ENCODE measurements at places on chromosomes 7 and 10.

DNA sequence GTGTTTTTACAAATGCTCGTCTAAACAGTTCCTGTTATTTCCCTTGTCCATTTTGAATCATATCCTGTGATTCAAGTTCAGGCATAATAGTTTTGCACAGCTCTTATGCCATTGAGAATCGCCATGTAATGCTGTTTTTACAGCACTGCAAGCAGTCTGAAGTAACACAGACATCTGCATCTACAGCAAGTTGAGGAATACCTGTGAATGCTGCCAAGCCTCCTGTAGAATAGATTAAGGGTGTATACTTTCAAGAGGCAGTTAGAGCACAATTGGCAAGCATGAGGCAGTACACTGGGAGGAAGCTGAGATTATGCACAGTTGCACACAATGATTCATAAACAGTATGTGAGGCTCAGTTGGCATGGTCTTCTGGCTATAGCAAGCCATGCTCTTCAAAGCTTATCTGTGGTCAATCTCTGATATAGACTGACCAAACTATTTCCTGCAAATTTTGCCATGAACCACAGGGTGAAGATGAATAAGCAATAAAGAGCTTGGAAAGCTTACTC lies 121.9 kb upstream of the AKR1E2 start:
- DNase-seq: no peak

- no peak for DNase-seq
Measured at GRCh38 chr10:86765548-86765947, 9.1 kb downstream of the BMPR1A start.

DNA sequence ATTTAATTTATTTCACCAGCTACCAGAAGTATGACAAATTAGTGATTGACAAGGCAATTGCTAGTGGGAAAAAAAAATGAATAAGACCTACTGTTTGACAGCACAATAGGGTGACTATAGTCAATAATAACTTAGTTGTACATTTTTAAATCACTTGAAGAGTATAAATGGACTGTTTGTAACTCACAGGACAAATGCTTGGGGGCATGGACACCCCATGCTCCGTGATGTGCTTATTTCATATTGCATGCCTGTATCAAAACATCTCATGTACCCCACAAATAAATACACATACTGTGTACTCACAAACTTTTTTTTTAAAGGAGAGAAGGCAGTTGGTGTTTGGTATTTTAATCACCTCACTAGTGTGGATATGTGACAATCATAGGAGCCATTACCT lies 181.1 kb downstream of the CACNB2 start:
- no peak for DNase-seq

DNA sequence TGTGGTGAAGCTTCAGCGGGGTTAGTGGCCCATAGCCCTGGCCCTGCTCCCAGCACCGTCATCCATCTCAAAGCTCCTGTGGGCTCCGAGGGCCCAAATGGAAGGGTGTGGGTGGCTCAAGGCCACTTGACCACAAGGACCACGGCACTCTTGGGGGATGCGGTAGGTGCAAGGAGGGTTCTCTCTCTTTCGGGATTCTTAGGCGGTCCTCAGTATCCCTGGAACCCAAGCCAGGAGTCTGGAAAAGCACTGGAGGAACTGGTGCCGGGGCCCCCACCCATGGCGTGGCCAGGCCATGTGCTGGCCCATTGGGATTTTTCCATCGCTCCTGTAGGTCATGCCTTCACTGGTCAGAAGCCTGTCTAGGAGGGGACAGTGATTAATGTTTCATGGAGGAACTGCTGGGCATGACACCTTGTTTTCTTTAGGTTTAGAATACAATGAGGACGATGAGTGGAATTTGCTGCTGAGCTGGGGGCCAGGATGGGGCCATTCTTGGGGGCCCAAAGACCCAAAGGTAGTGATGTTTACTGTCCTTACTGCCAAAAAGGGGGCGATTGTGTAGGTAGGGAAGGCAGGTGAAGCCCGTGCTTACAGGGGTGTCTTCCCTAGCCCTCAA lies 16.7 kb downstream of the AQP1 start:
- no peak for DNase-seq

DNA sequence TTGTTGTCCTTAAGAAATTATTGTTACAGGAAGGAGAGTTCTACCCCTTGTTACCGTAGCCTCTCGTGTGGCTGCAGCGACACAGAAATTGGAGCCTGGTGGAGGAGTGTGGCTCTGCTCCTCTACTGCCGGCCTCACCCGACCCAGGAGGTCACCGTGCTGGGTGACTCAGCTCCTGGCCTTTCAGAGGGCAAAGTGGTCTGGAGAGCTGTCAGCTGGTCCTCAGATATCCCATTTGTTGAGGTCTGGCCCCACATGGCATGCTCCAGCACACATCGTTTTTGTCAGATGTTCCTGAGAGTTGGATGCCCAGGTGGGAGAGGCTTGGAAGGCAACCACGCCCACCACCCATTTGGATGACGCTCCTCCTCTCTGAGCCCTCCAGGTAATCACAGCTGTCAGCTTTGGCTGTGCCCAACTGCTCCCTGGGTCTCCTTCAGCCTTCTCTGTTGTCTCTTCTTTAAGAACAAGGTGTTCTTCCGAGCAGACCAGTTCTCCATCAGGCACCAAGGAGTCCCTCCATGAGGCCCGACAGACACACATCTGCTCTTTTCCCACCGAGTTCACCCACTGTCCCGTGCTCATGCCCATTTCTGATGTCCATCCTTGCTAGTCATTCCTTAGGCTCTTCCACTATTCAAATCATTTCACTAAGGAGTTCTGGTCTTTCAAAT lies 80.3 kb downstream of the RAMP3 start:
- no peak for DNase-seq

DNA sequence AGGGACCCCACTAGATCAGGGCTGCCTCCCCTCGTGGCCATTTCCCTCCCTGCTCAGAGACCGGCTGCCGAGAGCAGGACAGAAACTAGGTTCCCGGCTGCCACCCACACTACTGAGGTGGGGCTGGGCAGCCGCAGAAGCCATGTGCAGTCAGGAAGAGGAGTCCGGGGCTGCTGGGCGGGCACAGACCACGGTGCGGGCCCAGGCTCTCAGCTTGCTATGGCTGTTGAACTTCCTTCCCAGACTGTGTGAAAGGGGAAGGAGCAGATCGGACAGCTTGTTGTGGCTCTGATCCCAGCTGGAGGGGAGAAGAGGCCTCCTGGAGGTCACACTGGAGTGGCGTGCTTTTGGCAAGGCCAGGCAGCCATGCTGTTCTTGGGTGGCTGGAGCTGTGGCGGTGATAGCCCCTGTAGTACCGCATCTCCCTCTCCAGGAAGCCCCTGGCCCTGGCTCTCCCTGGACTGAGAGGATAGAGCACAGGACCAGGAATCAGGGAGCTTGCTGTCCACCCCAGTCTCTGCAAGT lies 56.8 kb downstream of the HK1 start:
- DNase-seq: no peak

- DNase-seq: no peak
Measured at GRCh38 chr7:92504563-92504962, 23.8 kb downstream of the PEX1 start.

GRCh38 chr7:127665922-127666321 lies 13.9 kb downstream of the SND1 start:
- no peak for DNase-seq

DNA sequence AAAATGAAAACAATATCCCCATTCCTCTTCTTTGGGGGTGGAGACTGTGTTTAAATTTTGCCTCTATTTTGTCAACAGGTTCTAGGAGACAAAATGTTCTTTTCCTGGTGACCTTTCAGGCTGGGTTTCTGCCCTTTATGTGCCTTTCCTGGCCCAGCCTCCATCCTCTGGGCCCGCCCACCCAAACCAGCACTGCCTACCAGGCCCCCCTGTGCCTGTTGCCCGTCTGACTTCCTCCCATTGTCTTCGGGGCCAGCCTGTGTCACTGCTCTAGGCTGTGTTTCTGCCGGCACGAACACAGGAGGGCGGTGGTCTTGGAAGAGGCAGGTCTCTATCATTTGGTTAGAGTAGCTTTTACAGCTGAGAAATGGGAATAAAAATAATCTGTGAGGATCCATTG lies 13.9 kb downstream of the TSPAN14 start:
- DNase-seq: no peak

DNA sequence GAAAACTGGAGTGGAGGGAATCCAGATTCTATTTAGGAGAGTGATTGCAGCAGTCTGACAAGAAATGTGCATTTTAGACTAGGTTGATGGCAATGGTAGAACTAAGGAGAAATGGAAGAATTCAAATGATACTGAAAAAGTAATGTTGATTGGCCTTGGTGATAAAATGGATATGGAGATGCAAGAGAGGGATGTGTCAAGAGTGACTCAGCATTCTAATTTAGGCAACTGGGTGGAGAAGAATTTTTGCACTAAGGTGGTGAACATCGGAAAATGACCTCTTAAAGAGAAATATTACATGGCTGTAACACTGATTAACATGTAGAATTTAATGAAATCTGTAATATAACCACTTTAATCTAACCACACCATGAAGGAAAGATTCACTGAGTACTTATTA lies 806.5 kb downstream of the PHTF2 start:
- DNase-seq: no peak

- no peak for DNase-seq
Measured at GRCh38 chr10:76089556-76090180, 658.2 kb downstream of the LRMDA start.

DNA sequence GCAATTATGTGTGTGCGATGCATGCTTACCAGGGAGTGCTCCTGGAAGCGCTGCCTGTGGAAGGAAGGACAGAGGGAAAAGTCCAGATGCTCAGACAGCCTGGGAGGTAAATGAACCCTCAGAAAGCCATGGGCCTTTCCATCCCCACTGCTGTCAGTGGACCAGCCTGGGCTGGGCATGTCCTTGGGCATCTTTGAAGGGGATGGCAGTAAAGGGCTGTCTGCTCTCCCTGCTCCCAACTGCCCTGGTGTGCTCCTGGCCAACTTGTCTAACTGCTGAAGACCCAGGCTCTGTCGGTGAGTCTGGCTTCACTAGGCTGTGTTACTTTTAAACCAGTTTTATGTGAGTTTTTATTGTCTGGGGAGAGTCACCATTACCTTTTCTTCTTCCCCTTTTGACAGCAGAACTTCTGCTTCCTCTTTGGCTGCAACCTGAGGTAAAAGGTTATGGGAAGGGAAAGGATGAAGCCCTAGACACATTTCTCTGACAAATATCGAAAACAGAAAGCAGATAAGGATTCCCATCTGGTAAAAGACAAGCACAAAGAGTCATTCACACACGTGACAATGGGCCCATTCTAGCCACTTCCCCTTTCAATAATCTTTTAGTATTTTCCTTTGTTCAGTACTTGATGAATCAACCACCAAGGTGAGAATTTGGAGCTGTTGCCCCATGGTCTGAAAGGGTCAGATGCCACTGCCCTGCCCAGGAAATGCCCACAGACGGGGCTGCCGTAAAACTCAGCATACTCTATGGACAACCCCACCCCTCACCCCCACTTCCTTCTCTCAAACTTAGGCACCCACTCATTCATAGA lies 27.6 kb upstream of the PIK3AP1 start:
- DNase-seq: no peak

Measured in DMS79 (cell line).